GM13976 (cell line): ENCODE measurements at places on chromosomes 11 and 22.
A peak's percentile ranks its signal among the peaks of the same experiment; 100 is the strongest.

GRCh38 chr11:116459185-116460045 is 313.4 kb downstream of the BUD13 start:
- DNase-seq: no peak

- no peak for DNase-seq
Observed at GRCh38 chr11:77325159-77325558, 23.7 kb upstream of the GDPD4 start.

DNA sequence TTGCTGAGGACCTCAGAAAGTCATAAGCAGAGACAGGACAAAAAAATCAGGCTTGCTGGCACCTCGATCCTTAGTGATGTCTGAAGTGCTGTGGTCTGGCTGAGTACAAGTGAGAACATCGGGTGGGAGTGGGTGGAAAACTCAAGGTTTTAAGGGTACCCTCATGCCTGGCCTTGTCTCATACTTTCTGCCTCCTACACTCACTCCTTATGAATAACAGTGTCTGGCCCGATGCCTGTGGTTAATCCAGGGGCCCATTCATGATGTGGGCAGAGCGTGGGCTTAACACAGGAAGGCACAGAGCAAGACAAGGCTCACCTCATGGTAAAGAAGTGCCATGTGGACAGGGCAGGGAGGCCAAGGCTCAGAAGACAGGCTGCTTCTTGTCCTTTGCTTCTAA is 11.0 kb upstream of the UCP3 start:
- no peak for DNase-seq

DNA sequence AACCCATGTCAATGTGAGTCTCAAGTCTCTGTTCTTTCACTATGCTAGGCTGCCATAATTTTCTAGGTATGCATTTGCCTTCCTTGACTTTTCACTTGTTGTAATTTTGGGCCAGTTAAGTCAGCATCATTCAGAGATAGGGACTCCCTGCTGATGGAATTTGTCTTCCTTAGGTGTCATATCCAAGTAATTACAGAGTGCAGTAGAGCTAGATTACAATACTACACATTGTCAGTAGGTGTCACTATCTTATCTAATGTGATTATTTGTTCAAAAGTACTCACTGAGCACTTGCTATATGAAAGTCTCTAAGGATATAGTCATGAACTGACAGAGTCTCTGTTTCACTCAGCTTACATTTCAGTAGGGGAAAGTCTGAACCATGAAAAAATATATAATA is 25.0 kb upstream of the SYN3 start:
- peak; percentile 31 for DNase-seq

DNA sequence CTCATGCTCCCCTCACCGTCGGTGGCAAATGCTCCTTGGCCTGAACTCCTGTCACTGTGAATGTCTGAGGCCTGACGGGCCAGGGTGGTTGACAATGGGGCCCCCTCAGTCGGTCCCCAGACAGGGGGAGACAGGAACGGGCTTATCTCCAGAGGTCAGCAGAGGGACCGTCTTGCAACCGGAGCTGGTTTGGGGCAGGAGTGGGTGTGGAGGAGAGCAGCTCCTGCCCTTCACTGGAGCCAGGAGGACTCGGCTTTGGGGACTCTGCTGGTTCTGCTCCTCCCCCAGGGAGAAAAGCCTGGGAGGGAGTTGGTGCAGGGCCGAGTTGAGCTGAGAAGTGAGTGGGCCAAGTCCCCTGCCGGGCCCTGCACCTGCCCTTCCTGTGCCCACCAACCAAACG is 354.4 kb downstream of the BRD1 start:
- DNase-seq: no peak

GRCh38 chr11:102047305-102047924 is at the start of gene CFAP300:
CFAP300 (plus strand) TSS chr11:102047437; CDS start chr11:102047471, 34 bp downstream.
- peak; percentile 49 for DNase-seq

DNA sequence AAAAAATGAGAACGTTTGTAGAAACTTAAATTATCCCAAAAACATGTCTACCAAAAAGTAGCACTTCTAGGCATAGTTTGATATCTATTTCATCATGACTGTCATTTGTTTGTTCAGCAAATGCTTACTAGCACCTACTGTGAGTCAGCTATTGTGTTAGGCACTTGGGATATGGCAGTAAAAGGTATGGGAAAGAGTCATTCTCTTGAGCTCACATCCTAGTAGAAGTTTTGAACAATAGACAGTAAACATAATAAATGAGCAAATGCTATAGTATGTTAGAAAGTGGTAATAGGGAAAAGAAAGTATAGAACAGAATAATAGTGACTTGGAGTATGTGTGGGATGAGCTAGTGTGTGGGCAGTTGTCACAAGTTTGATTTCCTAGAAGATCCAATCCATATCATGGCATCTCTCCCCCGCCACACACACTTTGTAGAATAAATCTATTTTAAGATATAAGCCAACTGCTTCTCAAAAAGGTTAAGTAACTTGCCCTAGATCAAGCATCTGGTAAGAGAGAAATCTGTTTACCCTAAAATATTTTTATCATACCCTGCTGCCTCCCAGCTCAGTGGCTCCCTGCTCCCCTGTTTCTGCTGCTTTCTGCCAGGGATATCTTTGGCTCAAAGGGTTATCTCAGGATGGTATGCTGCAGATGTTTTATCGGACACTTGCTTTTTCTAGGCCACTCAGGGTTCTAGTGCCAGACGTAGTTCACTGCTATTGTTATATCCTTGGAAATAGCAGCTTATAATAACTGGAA is 129.7 kb downstream of the NCAM1 start:
- DNase-seq: no peak

DNA sequence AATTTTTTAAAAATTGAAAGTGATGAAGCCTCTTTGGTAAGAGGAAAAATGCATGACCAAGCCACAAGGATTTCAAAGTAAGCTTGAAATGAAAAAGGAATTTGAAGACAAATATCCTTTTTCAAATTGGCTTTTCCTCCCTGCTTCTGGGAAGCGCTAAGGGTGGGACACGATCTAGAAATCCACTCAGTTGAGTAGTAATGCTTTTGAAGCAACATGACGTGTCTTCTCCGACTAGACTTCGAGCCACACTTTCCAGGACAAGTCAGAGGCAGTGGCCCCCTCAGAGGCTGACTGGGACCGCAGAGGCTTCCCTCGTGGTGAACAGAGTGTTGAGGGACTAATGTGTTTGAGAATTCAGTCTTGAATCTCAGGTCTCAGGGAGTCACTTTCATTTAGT is 39.8 kb downstream of the KREMEN1 start:
- no peak for DNase-seq

DNA sequence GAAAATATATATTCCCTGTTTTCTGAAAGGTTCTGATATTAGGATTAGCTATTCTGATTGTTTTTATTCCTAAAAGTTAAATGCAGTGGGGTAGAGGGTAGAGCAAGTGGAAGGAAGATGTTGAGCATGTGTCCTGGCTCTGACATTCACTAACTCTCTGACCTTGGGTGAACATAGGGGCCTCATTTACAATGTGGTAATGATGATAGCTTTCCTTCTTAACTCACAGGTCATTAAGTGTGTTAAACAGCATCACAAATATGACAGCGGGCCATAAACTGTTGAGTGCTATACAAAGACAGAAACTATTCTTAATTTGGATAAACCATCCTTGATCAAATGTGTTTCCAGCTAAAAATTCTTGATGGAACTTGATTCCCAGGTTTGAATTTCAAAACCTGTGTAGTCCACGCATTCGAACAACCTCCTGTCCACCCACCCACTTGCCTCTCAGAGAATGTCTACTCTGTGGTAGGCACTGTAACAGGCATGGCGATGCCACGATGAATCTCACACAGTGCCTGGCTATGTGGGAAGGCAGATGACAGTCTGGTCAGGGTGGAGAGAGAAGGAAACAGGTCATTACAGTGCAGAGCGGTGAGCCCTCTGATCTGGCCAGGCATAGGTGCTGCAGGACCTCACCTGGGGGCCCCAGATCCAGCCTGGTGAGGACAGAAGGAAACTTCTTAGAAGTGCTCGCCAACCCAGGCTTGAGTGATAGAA is 19.3 kb upstream of the PEX26 start:
- no peak for DNase-seq

- no peak for DNase-seq
Observed at GRCh38 chr11:129855086-129855485, 39.4 kb downstream of the TMEM45B start.

- DNase-seq: no peak
Observed at GRCh38 chr11:131858505-131858904, 488.1 kb downstream of the NTM start.

DNA sequence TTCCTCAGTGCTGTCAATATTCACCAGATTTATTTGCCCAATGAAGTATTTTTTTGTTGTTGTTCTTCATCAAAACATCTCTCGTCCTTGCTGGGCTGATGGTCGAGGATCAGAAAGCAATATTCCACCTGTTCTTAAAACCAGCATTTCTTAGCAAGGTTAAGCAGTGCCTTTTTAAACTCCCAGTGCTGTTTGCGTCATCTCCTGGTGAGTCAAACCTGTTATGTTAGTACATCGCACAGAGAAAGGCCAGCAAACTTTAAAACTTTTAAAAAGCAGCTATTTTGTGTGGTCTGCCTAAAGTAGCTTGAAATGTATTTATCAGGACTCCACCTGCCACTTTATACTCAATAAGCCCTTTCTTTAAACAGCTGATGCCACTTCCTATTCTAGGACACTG is 802.0 kb downstream of the KCNA4 start:
- no peak for DNase-seq

DNA sequence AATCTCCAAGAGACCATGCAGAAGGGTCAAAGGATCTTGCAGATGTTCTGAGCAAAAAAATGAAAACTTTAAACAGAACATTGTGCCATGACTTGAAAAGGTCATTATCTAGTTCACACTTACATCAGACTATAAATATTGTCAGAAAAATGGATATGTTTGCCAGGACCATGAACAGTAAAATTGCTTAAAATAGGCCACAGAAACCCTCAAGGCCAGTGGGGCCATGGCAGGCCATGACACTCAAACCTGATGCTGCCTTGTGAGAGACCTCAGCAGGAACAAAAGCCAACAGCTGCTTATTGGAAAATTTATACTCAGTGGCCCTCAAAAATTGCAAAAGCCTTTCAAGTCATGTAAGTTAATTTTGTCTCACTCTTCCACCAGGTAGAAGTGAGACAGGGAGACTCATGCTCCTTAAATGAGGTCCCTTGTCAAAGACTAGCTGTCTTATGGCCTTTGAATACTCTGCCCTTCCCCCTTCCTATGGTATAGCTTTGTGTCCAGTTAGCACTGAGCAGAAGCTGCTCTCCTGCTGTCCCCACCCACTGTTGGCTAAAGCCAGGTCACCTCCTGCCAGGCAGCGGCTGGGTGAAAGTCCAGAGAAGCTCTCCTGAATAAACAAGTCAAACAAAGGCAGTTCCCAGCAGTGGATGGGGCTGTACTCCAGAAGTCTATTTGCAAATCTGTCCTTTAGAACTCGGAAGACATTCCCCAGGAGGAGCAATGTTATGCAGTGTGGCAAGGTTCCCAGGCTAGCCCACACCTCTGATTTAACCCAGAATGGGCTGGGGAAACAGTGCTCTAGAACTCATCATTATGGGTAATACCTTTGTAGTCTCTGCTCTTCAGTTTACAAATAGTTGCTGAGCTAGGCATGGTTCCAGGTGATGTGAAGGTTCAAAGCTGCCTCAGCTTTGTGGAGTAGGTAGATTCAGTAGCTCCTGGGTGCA is 21.4 kb downstream of the ADM start:
- DNase-seq: no peak

DNA sequence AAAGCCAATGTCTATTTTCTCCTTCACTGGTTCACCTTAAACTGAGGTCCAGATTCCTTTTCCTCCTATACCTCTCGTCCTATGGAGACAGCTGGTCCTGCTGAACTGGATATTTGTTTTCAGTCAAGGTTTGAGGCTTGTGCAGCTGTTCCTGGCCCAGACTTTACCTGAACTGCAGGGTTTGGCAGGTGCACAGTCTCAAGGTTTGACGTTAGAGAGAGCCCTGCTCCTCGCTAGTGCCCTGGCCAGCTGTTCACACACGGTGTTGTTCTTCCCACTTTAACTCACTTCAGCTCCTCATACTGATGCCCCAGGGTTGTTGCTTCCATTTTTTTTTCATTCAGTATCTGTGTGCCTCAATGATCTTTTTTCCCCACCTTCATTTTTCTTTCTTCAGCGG is 74.0 kb upstream of the TTC12 start:
- DNase-seq: no peak

- no peak for DNase-seq
Observed at GRCh38 chr11:8040921-8041285, 40.1 kb upstream of the TUB start.
